ENCODE measurements at places on chromosomes 6 and 20.

- no peak for DNase-seq
Measured at GRCh38 chr6:82145926-82146452, 101.6 kb downstream of the IBTK start.

DNA sequence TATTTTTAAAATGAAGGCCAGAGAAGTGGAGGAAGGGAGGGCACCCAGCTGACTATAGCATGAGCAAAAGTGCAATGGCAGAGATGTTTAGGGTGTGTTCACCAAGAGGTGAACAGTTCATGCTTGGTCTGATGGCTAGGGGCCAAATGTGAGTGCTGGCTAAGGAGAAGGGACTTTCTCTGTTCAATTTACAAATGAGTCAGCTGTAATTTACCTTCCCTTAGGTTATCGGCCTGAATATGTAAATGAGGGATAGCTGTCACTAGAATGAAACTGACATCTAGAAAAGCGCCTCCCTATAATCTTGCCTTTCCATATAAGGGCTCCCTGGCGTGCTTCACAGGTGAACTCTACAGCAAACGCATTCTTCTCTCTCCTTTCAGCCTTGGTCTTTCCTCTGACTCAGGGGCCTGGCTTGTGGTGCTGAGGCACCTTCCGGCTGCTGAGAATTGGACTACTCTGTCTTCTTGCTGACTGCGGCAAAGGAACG lies 114.7 kb upstream of the BACH2 start:
- no peak for DNase-seq

GRCh38 chr6:158962371-158962770 lies 37.6 kb downstream of the RSPH3 start:
- DNase-seq = no peak

GRCh38 chr6:149477544-149477943 lies 7.3 kb downstream of the ZC3H12D start:
- no peak for DNase-seq
